Stimulated activated naive CD4-positive, alpha-beta T cell (primary cell): ENCODE measurements at places on chromosomes 6 and 20.

GRCh38 chr20:56581701-56582100 is 47.4 kb upstream of the TFAP2C start:
- DNase-seq, result no peak

GRCh38 chr20:20690676-20691476 is 21.6 kb downstream of the RALGAPA2 start:
- DNase-seq, result no peak

DNA sequence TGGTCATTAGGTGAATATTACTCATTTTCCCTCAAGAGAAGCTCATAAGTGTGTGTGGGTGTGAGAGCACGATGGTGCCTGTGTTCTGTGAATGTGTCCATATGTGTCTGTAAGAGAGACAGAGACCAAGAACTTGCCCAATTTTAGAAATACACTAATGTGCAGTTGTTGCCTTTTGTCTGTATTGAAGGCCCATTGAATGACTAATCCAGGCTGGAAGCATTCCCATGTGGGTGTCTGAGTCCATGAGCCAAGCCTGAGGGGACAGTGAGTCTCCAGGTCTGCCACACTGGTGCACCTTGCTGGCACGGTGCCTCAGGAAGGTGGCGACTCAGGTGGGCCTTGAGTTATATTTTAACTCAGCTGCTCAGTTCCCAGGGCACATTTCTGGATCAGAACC is 25.5 kb upstream of the ASXL1 start:
- no peak for DNase-seq

DNA sequence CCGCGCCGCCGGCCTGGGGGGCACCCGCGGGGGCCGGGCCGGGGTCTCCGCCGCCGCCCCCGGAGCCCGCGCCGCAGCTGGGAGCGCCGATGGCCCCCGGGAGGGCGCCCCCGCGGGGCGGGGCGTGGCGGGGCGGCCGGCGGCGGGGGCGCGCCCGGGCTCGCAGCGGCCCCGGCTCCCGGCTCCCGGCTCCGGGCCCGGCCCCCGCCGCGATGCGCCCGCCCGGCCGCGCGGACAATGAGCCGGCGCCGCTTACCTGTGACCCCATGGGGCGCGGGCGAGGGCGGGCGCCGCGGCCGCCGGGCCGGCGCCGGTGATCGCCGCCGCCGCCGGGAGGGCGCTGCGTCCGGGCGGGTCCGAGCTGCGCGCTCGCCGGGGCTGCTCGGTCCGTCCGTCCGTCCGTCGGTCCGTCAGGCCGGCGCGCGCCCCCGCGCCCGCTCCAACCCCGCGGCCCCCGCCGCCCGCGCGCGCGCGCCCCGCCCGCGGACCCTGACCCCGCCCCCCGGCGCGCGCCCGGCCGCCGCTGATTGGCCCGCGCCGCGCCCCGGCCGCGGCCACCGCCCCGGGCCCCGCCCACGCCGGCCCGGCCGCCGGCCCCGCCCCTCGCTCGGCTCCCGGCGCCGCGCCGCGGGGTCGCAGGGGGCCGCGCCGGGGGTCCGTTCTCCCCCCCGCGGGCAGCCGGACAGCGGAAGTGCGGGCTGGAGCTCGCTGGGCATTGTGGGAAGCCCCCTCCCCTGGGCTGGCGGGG is at the start of gene ZBTB46:
Gene ZBTB46 (minus strand): TSS at position 424 of the 748 bp plus-strand sequence. CDS start 40,507 bp downstream, outside the sequence.
- DNase-seq, result no peak

- DNase-seq, result no peak
Observed at GRCh38 chr6:48678390-48678789, 567.4 kb upstream of the PTCHD4 start.

GRCh38 chr6:144475411-144475810 is 190.3 kb downstream of the UTRN start:
- no peak for DNase-seq

GRCh38 chr20:31872406-31872805 is 2.0 kb downstream of the TTLL9 start:
- no peak for DNase-seq

DNA sequence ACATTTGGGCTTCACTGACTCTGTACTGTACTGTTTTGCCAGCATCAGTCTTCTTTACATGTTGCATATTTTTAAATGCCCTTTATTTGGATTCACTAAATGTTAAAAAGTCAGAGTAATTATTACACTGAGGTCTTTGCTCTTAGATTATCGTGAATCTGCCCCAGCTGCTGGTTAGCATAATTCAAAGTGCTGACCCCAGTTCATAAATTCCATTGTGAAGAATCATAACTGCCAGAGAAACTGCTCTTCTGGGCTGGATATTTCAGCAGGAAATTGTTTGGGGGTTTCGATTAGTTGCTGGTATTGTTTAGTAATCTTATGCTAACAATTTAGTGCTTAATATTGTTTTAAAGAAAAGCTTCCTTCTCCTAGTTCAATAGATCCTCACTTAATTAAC is 682.1 kb upstream of the MAP3K7 start:
- no peak for DNase-seq

- no peak for DNase-seq
Observed at GRCh38 chr6:163501439-163501838, 86.9 kb downstream of the QKI start.

DNA sequence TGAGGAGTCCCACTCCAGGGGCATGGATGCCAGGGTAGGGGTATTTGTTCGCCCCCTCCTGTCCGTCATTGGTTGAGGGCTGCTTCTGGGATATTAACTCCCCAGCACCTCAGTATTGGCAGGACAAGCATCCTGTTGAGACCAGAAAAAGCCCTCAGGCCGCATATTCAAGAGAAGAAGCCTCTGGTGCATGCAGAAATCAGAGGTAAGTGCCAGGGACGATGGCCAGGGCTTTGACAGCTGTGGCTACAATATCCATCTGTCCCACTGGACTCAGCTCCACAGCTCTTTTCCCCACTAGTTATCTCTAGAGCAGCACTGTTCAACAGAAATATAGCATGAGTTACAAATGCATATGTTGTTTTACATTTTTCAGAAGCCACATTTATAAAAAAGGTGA is 651.3 kb downstream of the KIF16B start:
- DNase-seq, result no peak

DNA sequence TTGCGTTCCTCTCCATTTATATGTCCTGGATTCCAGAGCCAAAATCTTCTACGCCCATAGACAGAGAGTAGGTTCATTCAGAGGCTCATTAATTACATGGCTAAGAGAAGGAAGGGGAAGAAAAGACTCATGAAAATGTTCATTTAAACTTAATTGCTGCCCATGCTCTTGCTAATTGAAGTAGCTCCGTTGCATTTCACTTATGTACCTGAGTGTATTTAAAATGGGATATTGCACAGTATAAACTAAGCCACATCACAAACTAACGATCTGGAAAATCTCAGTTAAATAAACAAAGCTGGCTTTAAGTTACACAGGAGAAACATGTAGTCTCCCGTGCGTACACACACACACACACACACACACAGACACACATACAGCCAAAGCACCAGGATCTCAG is 269.2 kb downstream of the CDC5L start:
- DNase-seq, result no peak

GRCh38 chr20:31569163-31570020 is 35.7 kb upstream of the ID1 start:
- peak; percentile 49 for DNase-seq

DNA sequence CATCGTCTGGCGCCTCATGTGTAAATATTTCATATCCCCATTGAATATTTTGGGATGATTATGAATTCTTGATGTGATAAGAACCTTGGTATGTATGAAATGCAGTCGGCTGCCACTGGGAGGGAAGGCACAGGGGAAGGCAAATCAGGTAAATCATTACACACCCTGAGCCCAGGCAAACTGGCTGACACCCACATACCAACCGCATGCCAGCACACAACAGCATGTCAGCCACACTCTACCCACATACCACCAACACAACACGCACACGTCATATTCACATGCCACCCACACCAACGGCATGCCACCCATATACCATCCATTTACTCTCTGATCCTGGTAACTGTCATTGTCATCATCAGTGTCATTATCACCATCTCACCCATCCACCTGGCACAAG is 28.3 kb upstream of the MDGA1 start:
- DNase-seq, result no peak

- no peak for DNase-seq
Observed at GRCh38 chr6:89555031-89555430, 83.5 kb downstream of the LYRM2 start.

DNA sequence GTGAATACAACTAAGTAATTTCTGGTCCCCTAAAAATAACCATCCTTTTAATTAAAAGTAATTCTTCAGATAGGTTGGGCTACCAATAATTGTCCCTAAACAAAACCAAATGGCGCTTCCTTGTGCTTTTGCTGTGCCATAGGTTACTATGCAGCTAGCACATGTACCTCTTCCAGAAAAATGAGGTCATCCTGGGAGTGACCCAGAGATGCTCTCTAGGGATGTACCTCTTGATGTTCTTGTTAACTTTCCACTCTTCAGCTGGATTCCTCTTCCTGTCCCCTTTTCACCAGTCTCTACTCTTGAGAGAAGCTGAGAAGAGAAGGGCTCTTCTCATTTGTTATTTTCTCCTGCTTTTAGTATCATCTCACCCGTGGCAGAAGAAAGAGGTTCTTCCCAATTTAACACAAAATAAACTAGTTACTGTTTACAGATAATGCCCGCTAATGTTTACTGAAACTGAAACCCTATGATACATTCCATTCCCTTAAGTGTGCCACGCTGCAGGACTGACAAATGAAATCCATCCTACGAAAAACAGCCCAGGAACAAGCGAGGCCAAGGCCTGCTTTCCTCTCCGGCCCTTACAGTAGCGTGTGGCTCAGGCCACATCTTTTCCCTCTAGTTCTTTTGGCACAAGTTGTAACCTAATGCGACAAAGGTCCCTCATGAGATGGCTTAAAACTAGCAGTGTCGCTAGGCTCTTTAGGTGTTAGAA is 24.2 kb downstream of the MRS2 start:
- DNase-seq, result no peak

GRCh38 chr6:111771094-111771432 is 102.2 kb downstream of the FYN start:
- DNase-seq, result no peak

DNA sequence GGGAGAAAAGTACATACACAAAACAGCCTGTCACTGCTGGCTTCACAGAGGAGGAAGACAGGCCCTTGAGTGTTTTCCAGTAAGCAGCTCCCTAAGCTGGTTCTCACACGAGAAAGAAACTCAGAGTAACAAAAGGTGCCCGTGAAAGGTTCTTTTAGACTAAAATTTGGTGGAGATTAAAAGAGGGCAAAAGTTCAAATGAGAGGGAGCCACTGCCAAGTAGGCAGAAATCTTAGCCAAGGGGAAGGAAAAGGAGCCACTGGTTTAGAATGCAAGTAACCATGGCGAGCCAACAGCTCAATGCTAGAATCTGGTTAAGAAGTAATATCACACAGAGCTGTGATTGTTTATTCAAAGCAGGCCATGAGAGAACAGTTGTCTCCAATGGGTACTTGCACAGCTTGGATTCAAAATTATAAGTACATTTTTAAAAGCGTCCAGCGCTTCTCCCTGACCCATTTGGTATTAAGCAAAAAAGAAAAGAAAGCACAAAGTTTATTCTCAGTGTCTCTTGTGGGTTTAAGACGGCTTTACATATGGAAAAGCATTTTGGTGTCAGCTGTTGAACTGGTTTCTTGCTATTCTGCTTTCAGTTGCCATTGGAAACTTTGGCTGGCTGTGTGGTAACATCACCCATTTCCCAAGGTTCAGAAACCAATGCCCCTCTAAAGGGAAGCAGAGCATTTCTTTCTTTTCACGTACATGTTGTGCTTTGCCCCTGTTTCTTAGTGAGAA is 648.5 kb downstream of the RNF144B start:
- no peak for DNase-seq

DNA sequence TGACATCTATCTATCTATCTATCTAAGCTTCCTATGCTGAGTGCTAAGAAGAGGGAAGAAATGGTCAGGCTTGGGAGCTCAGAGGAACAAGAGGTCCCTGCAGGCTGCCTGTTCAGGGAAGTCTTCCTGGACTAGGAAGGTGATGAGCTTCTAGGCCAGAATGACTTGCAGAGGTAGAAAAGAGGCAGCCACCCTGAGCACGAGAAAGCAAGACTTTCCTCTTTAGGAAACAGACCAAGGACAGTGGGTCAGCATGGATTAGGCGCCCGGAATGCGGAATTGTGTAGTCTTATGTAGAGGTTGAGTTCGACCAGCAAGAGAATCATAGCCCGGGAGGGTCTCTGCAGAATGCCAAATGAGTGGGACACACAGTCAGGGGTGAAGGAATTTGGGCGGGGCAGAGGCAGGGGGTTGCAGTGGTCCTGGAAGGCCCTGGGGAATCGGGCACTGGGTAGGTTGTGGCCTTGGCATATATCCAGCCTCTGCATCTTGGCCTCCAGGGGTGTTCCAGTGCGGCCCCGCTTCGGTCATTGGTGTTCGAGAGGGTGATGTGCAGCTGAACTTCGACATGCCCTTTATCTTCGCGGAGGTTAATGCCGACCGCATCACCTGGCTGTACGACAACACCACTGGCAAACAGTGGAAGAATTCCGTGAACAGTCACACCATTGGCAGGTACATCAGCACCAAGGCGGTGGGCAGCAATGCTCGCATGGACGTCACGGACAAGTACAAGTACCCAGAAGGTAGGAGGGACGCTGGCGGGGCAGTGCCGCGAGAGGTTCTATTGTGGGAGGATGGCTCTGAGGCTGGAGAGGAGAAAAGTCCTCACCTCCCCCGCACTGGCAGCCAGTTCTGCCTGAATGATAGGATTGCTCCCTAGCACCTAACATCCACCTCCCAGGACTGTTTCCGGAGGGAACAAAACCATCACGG is 32.1 kb downstream of the TGM3 start:
- no peak for DNase-seq

DNA sequence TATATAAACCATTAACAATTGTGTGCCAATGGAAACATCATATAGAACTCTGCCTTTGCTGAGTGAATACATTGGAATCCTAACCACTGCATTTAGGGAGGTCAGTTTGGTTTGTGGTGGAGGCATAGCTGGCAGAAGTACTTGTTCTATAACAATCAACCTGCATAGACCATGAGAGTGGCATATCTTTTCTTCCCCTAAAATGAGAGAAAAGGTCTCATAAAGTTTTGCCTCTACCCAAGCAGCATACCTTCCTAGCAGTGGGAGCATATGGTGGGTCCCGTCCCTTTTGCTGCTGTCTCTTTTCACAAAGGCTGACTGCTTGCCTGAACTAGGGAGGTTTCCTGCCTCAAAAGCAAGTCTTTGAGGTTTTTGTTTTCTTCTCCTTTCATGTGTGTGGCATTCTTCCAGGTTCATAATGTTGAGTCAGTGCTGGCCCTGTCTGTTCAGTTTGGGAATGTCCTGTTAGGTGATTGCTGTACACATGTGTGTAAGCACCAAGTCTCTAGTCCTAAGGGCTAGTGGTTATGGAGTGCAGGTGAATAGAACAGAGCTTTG is 61.2 kb upstream of the SUPT3H start:
- DNase-seq, result no peak

DNA sequence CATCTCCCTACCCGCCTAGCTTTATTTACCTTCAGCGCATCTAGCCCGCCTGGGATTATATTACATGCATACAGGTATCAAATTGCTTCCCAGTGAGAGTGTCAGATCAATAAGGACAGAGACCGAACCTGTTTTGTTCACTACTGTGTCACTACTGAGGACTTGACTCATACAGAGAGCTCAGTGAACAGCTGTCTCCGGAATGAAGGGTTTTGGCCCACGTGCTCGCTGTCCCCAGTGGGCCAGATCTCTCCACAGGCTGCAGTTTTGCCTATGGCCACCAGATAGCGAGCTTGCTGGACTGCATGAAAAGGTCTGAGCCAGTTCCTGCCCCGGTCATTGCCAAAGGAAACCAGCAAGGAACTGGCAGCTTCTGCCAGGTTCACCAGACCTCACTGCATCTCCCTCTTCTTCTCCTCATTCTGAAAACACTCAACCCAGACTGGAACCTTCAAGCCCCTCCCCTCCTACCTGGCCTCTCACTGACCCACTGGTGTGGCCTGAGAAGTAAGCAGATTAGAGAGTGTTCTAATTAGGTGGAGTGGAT is 150.8 kb downstream of the ZMYND8 start:
- no peak for DNase-seq
